HT1080 (cell line): ENCODE measurements at places on chromosomes 6 and 20.

DNA sequence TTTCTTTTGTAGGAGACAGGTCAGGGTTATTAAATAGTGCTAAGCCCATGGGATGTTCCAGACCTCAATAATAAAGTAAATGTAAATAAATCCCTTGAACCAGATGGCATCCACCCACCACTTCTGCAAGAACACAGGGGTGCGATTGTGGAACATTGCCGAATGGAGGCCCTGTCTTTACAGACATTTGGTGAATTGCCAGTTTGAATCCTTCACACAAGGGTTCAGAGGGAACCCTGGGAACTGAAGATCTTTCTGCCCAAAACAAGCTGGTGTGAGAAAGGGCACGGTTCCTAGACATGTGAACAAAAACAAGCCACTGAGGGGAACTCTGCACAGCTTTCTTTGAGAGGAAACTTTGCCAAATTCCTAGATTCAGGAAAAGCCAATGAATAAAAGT lies 30.2 kb upstream of the RNF8 start:
- DNase-seq: no peak

DNA sequence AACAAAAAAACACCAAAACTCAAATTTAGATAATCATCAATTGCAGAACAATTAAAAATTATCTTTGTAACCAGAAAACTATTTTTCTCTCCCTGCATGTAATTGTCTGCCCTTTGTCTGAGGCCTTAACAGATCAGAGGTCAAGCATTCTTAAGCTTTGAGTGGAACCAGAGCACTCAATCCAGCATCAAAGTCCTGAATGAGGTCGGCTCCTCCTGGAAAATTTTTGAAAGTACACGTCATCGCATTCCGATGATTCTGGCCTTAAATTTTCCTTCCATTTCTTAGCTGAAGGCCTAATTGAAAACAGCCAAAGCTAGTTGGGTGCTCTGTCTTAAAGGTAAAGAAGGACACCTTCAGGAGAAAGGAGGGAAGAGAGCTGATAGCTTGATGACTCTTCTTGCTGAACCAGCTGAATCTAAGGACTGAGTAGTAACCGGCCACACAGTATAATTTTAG lies 510.2 kb upstream of the SULF2 start:
- peak; percentile 87 for DNase-seq

DNA sequence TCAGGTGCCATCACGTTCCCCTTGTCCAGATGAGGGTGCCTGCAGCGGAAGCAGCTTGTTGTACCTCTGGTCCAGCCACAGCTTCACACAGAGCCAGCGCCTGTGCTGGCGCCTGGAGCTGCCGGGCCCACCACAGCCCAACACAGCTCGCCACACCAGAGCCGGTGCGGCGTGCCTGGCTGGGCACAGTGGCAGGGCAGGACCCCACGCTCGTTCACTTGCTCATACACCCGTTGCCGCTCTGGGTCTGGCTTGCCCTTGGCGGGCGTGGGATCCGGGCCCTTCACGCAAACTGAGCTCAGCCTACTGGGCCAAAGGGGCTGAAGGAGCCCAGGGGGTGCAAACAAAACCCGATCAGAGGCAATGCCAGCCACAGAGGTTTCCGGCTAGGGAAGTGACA lies 492.5 kb upstream of the MANEA start:
- DNase-seq: no peak

- DNase-seq: no peak
Observed at GRCh38 chr6:98841621-98842341, 7.4 kb downstream of the POU3F2 start.

GRCh38 chr6:23754197-23754596 lies 371.8 kb upstream of the NRSN1 start:
- DNase-seq: no peak

GRCh38 chr6:116827561-116828240 lies 1.2 kb downstream of the GPRC6A start:
- no peak for DNase-seq

GRCh38 chr6:101662111-101662897 lies 268.8 kb downstream of the GRIK2 start:
- DNase-seq: no peak

- no peak for DNase-seq
Observed at GRCh38 chr6:132961610-132962009, 147.2 kb downstream of the RPS12 start.

DNA sequence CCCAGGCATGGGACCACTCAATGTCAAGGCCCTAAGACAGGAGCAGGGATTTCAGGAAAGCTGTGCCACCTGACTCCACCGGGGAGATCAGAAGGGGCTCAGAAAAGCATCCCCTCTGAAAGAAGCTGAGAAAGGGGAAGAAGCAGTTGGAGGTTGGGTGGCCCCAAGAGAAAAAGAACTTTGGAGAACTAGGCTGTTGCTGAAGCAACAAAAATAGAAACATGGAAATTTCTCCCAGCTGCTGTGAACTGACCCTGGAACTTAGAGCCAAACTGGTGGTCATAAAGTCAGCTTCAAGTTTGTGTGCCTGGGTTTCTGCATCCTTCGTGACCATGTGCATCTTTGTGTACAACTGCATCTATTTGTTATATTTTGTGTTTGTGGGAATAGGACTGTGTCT lies 534.5 kb downstream of the MAFB start:
- no peak for DNase-seq

DNA sequence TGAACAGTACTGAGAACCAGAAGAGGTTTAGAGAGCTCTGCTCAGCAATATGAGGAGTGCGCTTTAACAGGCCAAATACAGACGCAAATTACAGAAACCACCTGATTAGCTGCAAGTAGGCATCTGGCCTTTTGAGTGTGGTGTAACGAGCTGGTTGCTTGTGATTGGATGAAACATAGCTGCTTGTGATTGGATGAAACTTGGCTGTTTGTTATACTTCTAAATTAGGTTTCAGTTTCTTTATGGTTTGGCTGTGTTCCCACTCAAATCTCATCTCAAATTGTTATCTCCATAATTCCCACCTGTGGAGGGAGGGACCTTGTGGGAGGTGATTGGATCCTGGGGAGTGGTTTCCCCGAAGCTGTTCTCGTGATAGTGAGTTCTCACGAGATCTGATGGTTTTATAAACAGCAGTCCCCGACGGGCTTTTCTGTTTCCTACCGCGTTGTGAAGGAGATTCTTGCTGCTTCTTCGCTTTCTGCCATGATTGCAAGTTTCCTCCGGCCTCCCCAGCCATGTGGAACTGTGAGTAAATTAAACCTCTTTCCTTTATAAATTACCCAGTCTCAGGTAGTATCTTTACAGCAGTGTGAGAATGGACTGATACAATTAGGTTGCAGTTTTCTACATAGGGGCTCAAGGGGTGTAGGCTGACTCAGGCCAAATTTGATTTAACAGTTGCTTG lies 655.9 kb upstream of the MAN1A1 start:
- DNase-seq: peak; percentile 6

DNA sequence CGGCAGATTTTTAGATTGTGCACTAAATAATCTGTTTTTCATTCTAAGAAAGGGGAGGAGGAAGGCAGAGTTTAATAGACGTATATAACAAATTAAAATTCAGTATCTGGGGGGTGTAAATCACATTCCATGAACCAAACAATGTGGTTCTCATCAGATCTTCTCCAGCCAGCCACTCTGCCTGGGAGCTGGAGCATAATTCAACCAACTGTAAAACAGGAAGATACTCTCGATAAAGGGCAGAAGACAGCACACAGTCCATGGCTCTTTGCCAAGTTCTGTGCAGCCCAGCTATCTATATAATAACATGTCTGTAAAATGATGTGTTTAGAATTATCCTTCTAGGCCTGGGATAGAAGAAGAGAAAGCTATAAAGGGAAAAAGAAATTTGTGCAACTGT lies 289.9 kb upstream of the ZFP64 start:
- DNase-seq: no peak

GRCh38 chr6:41967312-41968287 lies 26.0 kb upstream of the CCND3 start:
- no peak for DNase-seq

DNA sequence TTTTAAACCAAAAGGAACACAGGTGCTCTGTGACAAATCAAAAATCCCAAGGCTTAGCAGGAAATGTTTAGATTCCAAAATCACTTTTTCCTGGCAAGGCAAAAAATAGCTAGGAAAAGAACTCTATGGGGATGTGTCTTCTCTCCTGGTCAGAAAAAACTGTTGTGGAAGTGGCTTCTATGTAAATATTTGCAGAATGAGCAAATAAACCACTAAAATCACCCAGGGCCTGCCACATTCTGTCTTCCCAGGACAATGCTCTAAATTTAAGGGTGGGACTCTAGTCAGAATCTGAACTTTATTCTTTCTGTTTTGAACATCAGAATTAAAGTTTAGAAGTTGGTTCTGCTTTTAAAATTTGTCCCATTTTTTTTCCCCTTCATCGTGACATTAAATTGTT lies 29.3 kb downstream of the GCM1 start:
- no peak for DNase-seq

DNA sequence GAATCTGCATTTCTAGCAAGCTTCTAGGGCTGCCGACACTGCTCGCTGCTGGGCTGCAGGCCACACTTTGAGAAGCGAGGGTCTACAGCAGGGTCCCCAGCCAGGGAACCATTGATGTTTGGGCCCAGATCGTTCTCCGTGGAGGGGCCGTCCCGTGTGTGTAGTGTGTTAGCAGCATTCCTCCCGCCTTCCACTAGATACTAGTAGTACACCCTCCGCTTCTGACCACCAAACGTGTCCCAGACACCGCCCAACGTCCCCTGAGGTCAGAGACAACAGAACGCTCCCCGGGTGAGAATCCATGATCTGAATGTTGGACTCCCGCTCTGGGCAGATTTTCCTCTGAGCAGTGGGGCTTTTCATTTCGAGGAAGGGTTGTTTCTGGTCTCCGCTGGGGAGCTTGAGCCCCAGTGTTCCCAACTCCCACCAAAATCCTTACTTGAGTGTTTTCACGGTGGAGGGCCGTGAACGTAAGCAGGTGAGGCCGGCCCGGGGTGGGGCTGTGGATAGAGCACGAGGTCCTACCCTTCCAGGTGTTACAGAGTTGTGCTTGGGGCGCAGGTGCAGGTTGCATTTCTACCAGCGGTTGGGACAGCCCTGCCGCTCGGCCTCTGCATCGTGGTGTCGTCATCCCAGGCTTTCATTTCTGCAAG lies 124.6 kb downstream of the SYCP2 start:
- no peak for DNase-seq

DNA sequence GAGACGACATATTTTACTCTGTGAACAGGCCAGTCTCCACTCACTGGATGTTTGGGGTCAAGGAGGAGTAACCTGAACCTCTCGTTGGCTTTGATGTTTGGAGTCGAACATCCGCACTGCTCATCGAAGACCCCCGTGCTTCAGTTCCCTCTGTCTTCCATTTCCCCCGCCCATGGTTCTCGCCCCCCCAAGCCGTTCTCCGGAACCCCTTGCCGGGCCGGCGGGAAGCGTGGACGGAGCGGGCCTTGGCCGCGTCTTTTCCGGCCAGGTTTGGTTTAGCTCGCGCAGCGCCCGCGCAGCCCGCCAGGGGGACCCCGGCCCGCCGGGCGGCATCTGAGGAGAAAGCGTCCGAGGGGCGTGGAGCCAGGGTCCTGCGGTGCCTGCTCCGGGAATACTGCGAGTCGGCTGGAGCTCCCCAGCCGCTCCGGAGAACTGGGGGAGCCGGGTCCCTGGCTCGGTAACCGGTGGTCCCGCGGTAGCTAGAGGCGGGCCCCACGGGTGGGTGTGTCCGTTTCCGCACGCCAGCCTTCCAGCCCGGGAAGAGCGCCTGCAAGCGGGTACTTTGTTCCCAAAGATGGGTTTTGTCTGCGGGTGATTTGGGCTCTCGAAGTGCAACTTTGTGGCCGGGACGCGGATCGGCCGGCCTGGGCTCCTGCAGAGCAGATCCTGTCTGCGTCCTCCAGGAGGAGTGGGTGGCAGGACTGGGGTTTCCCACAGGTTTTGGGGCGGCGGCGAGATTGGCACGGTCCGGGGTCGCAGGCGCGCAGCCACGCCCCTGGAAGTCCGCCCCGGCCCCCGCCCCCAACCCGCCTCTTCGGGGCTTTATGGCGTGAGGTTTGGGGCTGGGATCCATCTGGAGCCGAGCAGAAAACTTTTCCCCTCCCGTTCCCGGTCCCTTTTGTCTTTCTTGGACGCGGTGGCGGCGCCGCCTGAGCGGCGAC lies at the start of gene TMEM200A:
Gene TMEM200A (plus strand): TSS at position 852 of the 941 bp plus-strand sequence. CDS start 74,406 bp downstream, outside the sequence.
- DNase-seq: peak; percentile 78

DNA sequence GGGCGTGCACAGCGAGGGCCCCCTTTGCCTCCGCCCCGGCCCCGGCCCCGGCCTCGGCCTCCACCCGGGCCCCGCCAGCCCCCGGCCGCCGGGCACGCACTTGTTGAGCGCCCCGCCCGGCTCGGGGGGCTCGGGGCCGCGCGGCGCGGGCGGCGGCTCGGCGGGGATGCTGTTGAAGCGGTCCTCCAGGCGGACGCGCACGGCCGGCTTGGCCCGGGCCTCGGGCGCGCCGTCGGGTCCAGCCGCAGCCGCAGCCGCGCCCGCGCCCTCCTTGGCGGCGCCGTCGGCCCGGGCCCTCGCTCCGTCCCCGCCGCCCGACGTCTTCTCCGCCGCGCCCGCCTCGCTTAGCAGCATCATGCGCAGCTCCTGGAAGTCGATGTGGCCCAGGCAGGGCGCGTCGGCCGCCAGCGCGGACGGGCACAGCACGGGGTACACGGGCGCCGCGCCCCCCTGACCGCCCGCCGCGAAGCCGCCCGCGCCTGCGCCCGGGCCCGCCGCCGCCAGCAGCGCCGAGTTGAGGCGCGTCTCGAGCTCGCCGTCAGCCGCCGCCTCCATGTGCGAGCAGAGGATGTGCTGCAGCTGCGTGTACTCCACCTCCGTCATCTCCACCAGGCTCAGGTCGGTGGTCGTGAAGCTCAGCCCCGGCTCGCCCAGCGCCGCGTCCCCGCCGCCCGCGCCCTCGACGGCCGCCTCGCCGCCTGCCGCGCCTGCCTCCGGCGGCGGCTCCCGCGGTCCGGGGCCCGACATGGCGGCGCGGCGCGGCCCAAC lies 514 bp downstream of the TCFL5 start:
- no peak for DNase-seq

- DNase-seq: no peak
Observed at GRCh38 chr6:70857387-70858077, 99.3 kb downstream of the B3GAT2 start.

DNA sequence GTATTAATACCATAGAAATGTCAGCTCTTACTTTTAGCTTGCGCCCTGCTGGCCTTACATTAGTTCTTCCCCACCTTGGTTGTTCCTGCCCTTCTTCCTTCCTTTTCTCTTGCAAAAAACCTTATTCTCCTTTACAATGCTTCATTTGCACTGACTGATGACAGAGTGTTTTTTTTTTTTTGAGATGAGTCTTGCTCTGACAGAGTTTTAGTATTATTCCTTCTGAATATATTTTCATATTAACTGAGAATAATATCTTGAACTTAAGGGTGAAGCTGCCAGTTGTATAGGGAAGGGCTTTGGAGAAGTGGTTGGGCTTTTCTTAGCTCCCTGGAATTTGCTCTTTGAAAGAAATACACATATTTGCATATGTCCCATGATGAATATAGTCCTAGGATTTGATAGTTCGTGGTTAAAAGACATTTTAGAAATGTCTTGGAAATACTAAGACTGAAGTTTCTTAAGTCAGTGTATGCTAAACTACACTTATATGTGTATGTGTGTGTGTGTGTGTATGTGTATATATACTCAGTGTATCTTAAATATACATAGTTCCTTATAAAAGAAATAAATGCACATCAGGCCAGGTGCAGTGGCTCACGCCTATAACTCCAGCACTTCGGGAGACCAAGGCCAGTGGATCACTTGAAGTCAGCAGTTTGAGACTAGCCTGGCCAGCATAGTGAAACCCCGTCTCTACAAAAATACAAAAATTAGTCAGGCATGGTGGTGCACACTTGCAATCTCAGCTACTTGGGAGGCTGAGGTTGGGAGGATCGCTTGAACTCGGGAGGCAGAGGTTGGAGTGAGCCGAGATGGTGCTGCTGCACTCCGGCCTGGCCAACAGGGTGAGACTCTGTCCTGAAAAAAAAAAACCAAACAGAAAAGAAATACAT lies 216.1 kb upstream of the MYLIP start:
- DNase-seq: no peak

- DNase-seq: peak; percentile 9
Observed at GRCh38 chr6:100342830-100343229, 121.9 kb downstream of the SIM1 start.
